Endothelial cell (in vitro differentiated cells): ENCODE measurements at places on chromosomes 2 and 18. TPM values are rescaled to one million over a fixed set of nuclear protein-coding genes. Genes with fewer than 3 reads are reported as not detected.

IL1R1 gene
- total RNA-seq = 1.0 TPM

TUBB8B gene
- 1.4 TPM for total RNA-seq

KLHL29 gene
- 17.5 TPM for total RNA-seq

DNA sequence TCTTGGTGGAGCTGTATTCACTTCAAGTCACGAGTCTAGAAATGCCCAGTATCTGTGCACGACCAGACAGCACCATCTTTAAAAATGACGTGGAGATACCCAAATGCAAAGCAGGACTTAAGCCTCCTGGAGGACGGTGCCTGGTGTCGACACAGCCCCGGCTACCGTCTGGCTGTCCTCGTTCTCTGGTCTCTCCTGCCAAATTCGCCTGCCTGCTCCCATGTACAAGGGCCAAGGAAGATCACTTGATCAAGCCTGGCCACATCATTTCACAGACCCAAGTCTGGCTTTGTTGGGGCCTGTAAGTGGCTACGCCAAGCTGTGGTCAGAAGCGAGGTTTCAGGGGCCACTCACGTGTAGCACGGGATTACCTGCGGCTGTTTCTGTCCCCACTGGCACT, 9.4 kb downstream of the ODC1 start:
- H3K4me1 ChIP-seq = no peaks in the 10 kb centered on the region
- H3K27ac ChIP-seq = no peak overlapping the region
- peaks cover 4% of the 10 kb centered on the region for H3K27me3 ChIP-seq
- no peaks in the 10 kb centered on the region for H3K36me3 ChIP-seq

GRCh38 chr2:26623541-26624495, 17.3 kb downstream of the CIB4 start:
- peaks cover 12% of the 10 kb centered on the region for H3K27me3 ChIP-seq
- no peaks in the 10 kb centered on the region for H3K36me3 ChIP-seq
- peak overlapping the region; percentile 36 for H3K27ac ChIP-seq
- no peak overlapping the region for H3K4me3 ChIP-seq

DNA sequence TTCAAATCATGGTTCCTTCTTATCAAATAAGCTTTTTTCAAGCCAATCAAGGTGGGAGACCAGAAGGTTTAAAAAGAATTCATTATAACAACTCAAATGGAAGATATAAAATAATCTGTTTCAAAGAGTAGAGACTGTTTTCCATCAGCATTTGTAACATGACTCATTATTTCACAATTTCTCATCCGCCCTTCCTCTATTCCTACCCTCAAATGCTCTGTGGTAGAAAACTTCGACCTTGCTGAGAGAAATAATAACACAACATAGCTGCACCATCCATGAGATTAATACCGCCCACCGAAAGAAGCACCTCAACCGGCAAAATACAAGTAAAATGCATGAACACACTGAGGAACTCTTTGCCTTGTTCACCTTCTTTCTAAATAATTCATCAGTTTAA, 2039.2 kb upstream of the CELF4 start:
- DNase-seq = no peak
- H3K4me1 ChIP-seq = no peaks in the 10 kb centered on the region
- H3K4me3 ChIP-seq = no peak overlapping the region
- H3K27me3 ChIP-seq = no peaks in the 10 kb centered on the region

- H3K36me3 ChIP-seq = no peaks in the 10 kb centered on the region
- DNase-seq = no peak
- peaks cover 13% of the 10 kb centered on the region for H3K4me1 ChIP-seq
- no peak overlapping the region for H3K27ac ChIP-seq
- H3K27me3 ChIP-seq = peaks cover 28% of the 10 kb centered on the region
These were observed 8.9 kb upstream of the POU3F3 start for GRCh38 chr2:104844807-104845551.

DNA sequence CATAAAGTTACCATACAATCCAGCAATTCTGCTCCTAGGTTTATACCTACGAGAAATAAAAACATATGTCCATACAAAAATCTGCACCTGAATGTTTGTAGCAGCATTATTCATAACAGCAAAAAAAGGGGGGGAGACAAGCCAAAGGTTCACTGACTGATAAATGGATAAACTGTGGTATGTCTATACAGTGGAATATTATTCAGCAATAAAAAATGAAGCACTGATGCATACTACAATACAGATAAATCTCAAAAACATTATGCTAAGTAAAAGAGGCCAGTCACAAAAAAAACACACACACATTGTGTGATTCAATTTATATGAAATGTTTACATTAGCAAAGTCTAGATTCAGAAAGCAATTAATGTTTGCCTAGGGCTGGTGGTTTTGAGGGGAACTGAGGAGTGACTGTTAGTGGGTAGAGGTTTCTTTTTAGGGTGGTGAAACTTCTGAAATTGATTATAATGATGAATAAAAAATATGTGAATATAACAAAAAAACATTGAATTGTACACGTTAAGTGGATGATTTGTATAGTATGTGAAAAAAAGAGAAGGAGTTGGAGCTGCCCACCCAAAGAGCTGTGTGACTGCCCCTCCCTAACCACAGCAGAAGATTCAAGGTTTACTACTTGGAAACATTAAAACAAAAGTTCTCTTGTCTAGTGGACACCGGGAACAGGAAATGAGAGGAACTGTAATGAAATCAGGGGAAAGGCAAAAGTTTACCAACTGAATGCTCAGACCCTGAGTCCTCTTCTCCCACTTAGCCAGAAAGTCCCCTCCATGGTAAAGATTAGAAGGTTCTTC, 13.4 kb downstream of the COLEC12 start:
- no peaks in the 10 kb centered on the region for H3K27me3 ChIP-seq
- peaks cover 41% of the 10 kb centered on the region for H3K4me1 ChIP-seq
- no peak for DNase-seq
- H3K4me3 ChIP-seq = peak overlapping the region; percentile 2
- H3K36me3 ChIP-seq = peaks cover 23% of the 10 kb centered on the region

DNA sequence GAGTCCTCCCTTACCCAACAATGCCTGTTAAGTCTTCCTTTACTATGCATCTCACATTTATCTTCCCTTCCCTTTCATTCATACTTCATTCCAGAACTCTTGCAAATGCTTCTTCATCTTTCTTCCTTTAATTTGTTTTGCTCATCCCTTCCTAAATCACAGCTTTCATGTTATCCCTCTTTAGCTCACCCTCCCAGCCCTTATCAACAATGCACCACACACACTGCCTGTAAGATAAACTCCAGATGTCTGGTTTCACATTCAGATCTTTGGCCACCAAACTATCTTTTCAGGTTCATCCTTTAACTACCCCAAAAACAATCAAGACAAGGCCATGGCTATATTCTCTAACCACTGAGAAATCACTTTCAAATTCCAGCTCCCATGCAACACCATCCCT, 3.4 kb downstream of the CCDC93 start:
- H3K4me1 ChIP-seq = peaks cover 31% of the 10 kb centered on the region
- DNase-seq = no peak
- no peak overlapping the region for H3K4me3 ChIP-seq

DNA sequence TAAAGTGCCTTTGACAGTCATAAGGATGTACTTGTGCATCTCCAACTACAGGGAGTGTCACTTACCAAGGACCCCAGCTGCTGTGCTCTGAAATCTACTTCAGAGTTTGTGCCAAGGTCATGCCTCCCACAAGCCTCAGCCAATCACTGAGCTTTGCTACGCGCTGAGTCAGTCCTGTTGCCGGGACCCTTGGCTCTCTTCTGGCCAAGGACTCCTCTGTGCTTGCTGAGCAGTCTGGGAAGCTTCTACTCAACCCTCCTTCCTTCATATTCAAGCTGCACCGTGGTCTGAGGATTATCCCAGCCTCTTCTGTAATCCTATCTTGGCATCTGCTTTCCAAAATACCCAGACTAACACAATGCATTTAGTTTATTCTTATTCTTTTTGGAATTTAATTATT, 398.9 kb upstream of the FANCL start:
- H3K27ac ChIP-seq = no peak overlapping the region
- H3K4me1 ChIP-seq = no peaks in the 10 kb centered on the region
- no peaks in the 10 kb centered on the region for H3K36me3 ChIP-seq
- no peak overlapping the region for H3K4me3 ChIP-seq
- no peak for DNase-seq

DNA sequence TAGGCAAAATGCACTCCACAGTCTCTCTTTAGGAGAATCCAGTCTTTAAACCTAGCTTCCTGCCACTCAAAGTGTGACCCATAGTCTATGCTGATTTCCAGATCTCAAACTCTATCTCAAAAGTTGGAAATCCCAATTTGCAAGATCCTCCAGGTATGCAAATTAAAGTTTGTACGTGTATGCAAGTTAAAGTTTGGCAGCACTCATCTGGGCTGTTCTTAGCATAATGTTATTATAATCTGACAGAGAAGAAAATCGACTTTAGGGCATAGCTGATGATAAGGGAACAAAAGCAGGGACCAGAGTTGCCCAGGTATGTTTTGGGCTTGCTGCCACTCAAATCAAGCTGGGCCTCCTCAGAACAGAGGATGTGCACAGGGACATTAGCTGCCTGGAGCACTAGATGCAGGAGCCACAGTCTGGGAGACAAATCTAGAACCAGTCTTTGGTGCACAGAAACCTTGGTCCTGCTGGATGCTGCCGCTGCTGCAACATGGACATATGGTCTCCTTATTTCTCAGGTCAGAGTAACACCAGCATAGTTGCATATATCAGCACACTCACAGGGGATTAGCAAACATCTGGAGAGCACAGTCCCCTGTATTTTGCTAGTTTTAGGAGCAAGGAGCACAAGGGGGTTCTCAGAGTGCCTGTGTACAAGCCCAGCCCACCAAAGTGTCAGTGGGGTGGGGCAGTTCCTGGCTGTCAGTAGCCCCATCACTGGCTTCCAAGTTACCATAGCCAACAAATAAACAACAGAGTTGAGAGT, 242.6 kb downstream of the TTC32 start:
- no peak for DNase-seq
- H3K36me3 ChIP-seq = peaks cover 4% of the 10 kb centered on the region
- no peaks in the 10 kb centered on the region for H3K4me1 ChIP-seq
- no peak overlapping the region for H3K27ac ChIP-seq

GRCh38 chr18:40569605-40570004, 1385.4 kb upstream of the PIK3C3 start:
- no peak for DNase-seq
- H3K27me3 ChIP-seq = no peaks in the 10 kb centered on the region
- H3K27ac ChIP-seq = no peak overlapping the region
- no peaks in the 10 kb centered on the region for H3K4me1 ChIP-seq
- H3K4me3 ChIP-seq = no peak overlapping the region
- H3K36me3 ChIP-seq = no peaks in the 10 kb centered on the region

- peaks cover 33% of the 10 kb centered on the region for H3K4me1 ChIP-seq
- no peak for DNase-seq
- H3K36me3 ChIP-seq = peaks cover 8% of the 10 kb centered on the region
- peaks cover 2% of the 10 kb centered on the region for H3K27me3 ChIP-seq
- peak overlapping the region; percentile 27 for H3K27ac ChIP-seq
These were observed 73.0 kb upstream of the RIOK3 start for GRCh38 chr18:23380001-23380550.
